AG08396 (cell line): ENCODE measurements at places on chromosomes 2 and 18.

DNA sequence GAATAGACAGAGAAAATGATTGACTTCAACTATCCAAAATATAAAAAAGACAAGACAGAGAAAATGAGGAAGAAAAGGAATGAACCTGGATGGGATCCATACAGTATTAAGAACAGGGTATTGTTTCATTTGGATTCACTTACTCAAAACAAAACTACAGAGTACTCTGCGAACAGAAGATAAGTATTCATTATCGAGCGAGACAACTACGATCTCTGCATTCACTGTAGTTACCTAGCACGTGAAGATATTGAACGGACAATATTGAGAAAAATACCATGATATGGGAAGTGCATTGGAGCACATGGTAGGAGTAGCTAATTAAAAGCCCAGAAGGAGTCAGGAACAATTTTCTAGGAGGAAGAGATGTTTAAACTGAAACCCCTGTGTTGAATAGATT is 1.0 kb upstream of the ORC2 start:
- no peak for DNase-seq

- DNase-seq, result no peak
Measured at GRCh38 chr2:40090044-40090443, 311.0 kb upstream of the THUMPD2 start.

GRCh38 chr18:59570796-59571195 is 126.4 kb downstream of the CCBE1 start:
- DNase-seq, result no peak

- DNase-seq, result no peak
Measured at GRCh38 chr2:86441392-86441881, 266 bp downstream of the KDM3A start.
